ENCODE measurements at places on chromosomes 2 and 18.

GRCh38 chr2:154032220-154032619 is 160.5 kb downstream of the GALNT13 start:
- no peak for DNase-seq

DNA sequence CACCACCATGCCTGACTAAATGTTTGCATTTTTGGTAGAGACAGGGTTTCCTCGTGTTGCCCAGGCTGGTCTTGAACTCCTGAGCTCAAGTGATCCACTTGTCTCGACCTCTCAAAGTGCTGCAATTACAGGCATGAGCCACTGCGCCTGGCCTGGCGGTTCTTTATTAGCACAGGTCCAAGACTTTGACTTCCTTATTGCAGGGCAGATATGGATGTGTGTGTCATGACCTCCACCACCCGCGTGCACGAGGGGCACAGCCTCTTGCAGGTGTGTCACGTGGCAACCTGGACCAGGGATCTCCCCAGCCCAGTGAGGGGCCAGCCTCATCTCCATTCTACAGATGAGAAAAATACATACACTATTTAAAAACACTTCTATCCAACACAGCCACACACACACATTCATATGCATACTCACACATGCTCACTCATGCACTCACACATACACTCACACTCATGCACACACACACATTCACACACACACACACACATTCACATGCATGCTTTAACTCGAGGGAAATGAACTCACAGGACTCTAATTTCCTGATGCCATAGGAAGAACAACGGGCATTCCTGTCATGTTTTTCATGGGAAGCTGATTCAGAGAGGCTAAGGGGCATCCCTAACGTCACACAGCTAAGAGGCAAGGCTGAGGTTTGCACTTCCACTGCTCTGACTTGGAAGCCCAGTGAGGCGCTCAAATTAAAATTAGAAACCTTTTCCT is 38.8 kb downstream of the RRM2 start:
- DNase-seq, result no peak

- DNase-seq, result no peak
Observed at GRCh38 chr2:109387221-109387735, 226.5 kb downstream of the SEPTIN10 start.

DNA sequence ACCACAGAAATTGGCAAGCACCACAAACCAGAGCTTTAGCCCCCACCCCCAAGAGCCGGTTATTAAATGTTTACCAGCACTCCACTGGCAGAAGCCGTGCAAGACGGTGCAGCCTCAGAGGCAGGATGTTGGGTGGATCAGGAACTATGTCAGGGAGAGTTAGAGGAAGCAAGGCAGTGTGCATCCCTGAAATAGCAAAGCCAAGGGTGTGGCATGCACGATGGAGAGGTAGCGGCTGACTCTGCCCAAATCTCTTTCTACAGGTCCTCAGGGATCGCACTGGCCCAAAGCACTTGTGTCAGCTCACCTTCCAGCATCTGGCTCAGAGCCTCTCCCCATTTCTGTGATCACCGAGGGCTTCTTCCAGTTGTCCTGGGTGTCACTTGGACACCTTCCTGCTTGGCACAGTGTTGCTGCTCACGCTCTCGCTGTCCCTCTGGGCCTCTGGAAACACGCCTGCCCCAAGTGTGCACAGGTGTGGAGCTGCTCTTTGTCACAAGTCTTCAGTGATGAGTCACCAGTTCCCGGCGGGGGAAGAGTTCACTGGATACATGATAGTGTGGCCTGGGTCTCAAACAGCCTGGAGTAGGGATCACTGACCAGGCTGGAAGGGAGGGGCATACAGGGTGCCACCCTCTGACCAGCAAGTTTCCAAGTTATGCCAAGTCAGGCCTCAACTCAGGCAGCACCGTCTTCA is 17.3 kb upstream of the B3GNT7 start:
- DNase-seq, result no peak

- DNase-seq, result no peak
Observed at GRCh38 chr2:38685116-38685735, 19.3 kb downstream of the GALM start.

GRCh38 chr2:235160281-235160810 is 208.5 kb downstream of the SH3BP4 start:
- peak; percentile 63 for DNase-seq

GRCh38 chr18:54218299-54218698 is 6.2 kb downstream of the MBD2 start:
- DNase-seq, result no peak

DNA sequence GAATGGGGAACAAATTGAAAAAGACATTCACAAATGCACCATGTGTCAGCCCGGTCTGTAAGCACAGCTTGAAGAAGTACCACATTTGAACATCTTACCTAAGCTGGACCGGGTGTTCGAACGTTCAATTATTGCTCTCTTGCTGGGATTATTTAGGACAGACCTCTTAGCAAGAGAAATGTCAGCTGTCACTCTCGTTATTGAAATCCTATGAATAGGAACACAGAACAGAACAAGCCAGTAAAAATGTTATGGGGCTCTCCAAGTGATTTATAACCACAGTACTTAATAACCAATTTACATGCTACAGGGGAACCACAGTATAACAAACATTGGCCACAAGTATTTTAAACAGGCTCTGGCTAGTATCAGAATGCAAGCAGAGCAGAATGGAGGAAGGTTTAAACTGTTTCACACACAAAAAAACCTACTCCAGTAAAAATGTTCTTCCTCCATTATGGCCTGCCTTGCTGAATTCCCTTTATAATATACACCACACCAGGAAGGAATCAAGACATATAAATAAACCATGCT is 32.5 kb upstream of the ARL5A start:
- DNase-seq, result peak; percentile 10

DNA sequence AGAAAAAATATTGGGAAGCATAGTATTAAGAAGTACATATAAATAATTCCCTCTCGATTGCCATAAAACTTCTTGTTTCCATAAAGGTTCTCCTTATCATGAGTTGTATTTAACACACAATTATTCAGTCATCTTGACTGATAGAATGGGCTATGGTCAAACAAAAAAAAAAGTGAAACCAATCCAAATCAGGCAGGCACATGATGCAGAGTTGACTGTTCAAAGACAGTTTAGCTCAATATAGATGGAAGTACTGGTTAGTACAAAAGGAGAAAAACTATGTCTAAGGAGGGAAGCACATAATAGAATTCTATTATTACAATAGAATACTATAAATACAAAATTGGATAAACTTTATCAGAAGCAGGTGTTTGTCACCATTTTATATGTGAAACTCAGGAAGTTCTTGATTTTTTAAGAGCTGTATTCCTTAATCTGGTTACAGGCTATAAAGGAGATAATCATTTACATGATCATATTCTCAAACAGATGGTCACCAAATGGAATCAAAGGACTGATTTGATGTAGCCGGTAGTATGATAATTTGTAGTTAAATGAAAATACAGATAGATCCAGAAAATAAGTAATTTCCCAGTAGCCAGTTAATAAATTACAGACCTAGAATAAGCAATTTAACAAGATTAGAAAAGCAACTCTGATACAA is 18.2 kb upstream of the CALCRL start:
- no peak for DNase-seq

DNA sequence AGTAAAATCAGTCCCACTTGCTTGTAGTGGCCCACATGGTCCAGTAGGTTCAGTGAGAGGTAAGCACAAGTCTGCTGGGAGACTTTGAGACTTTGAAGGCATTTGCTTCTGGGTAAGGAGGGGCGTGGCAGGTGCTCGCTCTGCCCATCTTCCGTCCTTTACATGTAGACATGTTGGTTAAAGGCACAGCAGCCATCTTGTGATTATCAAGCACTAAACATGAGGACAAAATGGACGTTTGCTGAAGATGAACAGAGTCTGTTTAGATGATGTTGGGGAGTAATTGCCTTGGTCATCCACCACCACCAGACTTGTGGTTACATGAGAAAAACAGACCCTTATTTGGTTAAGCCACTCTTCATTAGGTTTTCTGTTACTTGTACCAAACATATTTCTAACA is 252.8 kb upstream of the PARD3B start:
- DNase-seq, result no peak

GRCh38 chr18:64993695-64994094 is 757.1 kb upstream of the CDH7 start:
- DNase-seq, result no peak

DNA sequence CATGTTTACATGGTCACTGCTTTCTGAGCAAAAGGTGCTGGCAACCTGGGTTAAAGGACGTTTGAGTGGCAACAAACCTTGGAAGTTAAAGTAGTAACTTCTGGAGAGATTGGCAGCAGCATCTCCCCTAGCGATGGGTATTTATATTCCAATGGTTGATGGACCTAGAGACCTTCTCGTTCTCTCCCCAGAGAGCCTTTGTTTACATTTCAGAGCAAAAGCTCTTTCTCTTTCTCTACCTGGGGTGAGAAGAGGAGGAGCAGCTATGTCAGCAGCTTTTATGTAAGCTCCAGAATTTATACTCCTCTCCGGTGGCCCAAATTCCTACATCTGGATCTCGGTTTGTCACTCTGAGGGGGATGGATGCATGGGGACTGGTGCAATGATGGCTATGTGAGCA is 213.7 kb upstream of the ARL4C start:
- DNase-seq, result peak; percentile 18

GRCh38 chr2:168699844-168700417 is 102.5 kb upstream of the NOSTRIN start:
- DNase-seq, result peak; percentile 45

GRCh38 chr18:74990563-74991081 is 218.3 kb downstream of the PTGR3 start:
- DNase-seq, result no peak

DNA sequence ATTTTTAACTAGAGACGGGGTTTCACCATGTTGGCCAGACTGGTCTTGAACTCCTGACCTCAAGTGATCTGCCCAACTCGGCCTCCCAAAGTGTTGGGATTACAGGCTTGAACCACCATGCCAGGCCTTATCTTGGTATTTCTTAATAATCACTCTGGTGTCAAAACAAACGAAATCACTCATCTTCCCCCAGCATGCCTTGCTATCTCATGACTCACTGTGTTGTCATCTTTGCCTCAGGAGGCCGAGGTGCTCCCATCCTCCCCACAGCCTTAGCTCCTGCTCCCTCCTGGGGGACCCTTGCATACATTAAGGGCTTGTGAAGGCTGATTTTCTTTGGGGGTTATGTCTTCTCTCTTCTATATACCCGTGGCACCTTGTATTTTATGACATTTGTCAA is 250.1 kb upstream of the DPP10 start:
- no peak for DNase-seq

DNA sequence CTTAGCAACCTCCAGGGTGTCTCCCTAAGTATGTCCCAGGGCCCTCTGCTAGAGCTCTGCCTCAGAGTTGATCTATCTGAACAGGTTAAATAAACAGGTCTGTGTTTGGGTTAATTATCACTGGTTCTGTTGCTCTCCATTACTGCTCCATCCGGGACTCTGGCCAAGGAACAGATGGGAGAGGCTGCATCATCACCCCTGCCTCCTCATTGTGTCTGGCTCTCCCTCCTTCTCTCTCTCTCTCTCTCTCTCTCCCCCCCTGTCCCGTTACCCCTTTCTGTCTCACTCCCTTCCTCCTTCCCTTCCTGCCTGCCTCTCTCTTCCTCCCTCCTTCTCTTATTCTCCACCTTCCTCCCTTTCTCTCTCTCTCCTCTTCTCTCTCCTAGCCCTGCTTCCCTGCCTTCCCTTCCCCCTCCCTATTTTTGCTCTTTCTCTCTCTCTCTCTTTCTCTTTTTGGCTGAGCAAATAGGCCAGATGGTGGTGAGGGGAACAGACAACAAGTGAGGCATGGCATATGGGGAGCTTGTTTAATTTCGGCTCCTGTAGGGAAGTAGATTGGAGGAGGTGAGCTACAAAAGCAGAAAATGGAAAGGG is 62.1 kb downstream of the SETBP1 start:
- DNase-seq, result peak; percentile 28

GRCh38 chr2:25521665-25522387 is 151.6 kb downstream of the DTNB start:
- DNase-seq, result peak; percentile 77

- peak; percentile 58 for DNase-seq
Observed at GRCh38 chr2:66832646-66833435, 397.9 kb downstream of the MEIS1 start.

GRCh38 chr2:218275371-218276072 is 5.2 kb downstream of the PNKD start:
- no peak for DNase-seq

- DNase-seq, result peak; percentile 82
Observed at GRCh38 chr2:195563857-195564512, 93.0 kb upstream of the SLC39A10 start.

DNA sequence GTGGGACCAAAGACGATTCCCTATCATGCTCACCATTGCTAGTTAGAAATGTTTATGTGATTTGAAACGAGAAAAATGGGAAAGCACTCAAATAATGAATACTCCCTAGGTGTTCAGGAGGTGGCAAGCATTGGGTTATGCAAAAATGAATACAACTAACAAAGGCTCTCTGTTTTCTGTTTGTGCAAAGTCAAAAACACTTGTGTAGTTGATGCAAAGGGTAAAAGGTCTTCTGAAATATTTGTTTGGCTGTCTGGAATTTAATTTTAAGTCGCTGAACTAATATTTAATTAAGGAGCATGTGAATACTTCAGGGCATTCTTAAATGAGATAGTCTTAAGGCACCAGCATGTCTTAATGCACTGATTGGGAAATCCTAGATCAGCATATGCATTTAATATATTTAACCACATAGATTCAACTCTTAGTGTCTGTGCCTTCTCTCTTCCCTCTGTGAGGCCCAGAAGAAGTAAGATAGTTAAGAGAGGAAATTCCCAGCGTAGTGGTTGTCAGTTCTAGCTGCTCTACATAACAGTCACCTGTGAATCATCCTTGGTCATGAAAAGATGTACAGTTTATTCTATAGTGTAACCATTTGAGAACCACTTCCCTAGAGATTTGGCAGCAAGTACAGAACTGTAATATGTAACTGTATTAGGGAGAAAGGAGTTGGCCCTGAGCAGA is 111.9 kb downstream of the EPC2 start:
- DNase-seq, result peak; percentile 81

DNA sequence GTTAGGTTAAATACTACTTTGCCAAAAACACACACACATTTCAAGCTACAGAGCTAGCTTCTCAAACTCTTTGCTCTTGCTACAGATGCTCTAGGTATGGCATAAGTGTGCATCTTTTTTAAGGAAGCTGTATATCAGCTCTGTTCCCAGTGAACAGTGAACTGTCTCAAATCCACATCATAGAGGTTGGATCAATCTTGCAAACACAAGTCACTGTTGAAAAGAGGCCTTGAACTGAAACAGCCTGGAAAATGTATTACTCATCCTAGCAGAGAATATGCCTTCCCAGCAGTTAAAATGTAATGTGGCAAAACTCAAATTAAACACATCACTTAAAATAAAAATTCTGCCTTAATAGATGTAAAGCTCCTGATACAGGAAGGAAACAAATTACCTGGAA is 151.8 kb downstream of the WDPCP start:
- DNase-seq, result no peak

DNA sequence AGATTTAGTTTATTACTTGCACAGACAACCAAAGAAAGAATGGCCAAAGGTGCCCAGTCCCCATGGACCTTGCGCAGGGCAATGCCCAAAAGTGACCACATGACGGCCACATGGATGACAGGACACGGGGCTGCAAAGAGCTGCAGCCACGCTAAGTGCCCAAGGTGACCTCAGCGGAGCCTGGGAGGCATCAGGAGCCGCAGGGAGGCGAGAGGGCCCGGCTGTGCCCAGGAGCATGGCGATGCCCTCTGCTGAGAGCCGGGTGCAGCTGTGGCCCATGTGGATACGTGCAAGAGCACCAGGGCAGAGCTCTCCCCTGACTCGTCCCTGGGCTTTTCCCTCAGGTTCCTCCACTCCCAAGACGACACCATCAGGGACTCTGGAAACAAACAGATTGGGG is 14.7 kb downstream of the HES6 start:
- DNase-seq, result no peak

GRCh38 chr2:203484266-203485112 is 50.6 kb downstream of the RAPH1 start:
- peak; percentile 44 for DNase-seq
